ENCODE measurements at places on chromosomes 2 and 18.

- no peak for DNase-seq
These were observed 3.6 kb downstream of the FZD5 start for GRCh38 chr2:207766041-207766551.

- DNase-seq = no peak
These were observed 69.9 kb downstream of the UXS1 start for GRCh38 chr2:106124106-106124756.

DNA sequence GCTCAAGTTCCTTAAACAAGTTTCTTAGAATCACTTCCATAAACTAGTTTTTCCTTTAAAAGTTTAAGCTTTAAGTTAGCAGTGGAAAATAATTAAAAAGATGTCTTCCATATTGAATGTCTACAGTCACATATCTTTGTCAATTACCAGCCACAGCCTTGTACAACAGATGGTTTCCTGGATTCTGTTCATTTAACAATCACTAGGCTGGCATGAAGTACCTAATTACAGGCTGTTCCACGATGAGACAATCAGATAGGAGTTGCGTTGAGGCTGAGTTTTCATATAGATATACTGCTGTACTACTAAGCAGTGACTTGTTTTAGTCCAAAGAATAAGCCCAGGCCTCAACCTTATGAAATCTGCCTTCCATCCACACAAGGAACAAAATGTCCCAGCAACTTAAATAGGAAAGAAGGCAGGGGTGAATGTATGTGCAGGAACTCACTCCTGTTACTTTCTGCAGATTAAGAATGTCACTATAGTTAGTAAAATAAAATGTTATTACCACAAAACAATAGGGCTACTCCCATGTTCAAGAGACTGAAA is 131.0 kb downstream of the ZAP70 start:
- DNase-seq = no peak

GRCh38 chr2:28419443-28420270 is 27.0 kb downstream of the FOSL2 start:
- peak; percentile 29 for DNase-seq

DNA sequence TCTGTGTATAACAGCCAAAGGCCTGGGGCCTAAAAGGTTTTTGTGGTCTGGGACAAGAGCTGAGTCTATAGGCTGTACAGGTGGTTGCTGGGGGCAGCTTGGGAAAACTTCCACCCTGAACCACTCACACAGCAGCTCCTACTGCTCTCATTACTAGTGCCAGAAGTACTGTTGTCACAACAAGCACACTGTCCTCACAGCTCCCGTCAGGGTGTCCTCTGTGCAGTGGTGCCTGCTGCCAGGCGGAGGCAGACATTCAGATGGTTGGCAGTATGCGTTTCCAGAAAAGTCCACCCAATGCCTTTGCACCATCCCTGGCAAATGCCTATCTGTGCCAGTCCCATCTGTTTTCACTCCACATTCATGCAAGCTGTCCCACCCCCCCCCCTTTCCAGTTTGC is 58.5 kb downstream of the EPAS1 start:
- no peak for DNase-seq

DNA sequence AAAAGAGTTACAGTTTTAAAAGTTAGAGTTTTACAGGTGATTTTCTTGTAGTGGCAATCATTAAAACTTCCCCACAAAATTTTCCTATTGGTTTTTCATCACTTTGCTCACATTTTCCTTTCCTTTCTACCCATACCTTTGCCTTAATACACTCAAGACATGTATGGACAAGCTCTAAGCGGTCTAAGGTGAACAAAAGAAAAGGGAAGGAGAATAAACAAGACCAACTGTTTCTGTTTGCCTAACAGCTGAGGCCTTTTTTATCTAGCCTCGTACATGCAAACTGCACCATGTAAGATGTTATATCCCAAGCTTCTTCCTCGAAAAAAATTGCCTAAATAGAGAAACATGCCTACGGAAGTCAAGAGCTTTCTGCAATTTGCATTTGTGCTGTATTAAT is 33.9 kb upstream of the TBC1D8 start:
- DNase-seq = no peak

- DNase-seq = no peak
These were observed 6.1 kb upstream of the CCDC178 start for GRCh38 chr18:33446604-33447003.

DNA sequence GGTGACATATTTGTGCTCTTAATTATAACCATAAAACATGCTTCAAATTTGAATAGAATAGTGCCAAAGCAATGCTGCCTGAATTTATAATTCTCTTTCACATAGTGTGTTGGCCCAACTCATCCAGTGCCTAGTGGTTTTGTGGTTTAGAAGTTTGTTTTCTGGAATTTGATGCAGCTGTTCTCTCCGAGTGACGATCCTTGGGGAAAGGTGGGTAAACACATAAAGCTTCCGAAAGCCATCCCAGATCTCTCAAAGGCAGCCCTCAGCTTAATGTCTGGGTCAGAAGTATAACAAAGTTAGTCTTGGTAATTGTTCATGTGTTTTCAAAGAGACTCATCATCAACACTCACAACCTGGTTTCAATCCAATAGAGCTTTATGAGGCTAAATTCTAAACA is 235.6 kb upstream of the CDH2 start:
- DNase-seq = no peak

DNA sequence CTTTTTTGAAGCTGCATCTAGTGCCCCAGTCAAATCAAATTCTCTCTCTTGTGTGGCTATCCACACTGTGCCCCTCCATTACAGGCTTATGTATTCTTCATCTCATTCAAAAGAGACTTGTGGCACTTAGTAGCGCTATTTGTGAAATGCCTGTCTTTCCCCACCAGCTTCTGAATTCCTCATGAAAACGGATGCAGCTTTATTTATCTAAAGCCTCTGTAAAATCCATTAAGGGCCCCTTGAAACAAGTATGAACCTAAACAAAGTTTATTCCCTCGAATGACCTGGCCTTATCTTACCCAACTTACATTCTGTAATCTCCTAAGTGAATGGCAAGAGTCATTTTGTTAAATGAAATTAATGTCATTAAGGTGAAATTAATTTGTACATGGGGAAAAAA is 417.4 kb upstream of the PIK3C3 start:
- DNase-seq = no peak

GRCh38 chr2:100887713-100888495 is 68.0 kb downstream of the NPAS2 start:
- no peak for DNase-seq

- DNase-seq = no peak
These were observed 83.2 kb downstream of the LTBP1 start for GRCh38 chr2:33029926-33030325.

GRCh38 chr2:221125691-221126090 is 446.4 kb downstream of the EPHA4 start:
- DNase-seq = no peak

GRCh38 chr2:195498176-195498575 is 158.8 kb upstream of the SLC39A10 start:
- peak; percentile 25 for DNase-seq

- no peak for DNase-seq
These were observed 137.7 kb downstream of the DYSF start for GRCh38 chr2:71591044-71591443.
